ENCODE measurements at places on chromosomes 1 and 21. TPM values are rescaled to one million over a fixed set of nuclear protein-coding genes. Genes with fewer than 3 reads are reported as not detected.

B4GALT3 gene
- 37.0 TPM for total RNA-seq

CYP2J2 gene
- total RNA-seq = 2.7 TPM

GBP1 gene
- 147 TPM for total RNA-seq

FCMR gene
- 56.8 TPM for total RNA-seq

RPRD2 gene
- 32.5 TPM for total RNA-seq

ADAMTS1 gene
- 0.99 TPM for total RNA-seq

MYBPH gene
- not detected for total RNA-seq

CELA2B gene
- total RNA-seq = not detected

All from activated CD8-positive, alpha-beta T cell treated with anti-CD3 and anti-CD28 coated beads, Interleukin-2, amount 10 ng/mL, durations not matched to agents 7 days and 5 days (primary cell).